ENCODE measurements at places on chromosomes 3 and 15. TPM values are rescaled to one million over a fixed set of nuclear protein-coding genes. Genes with fewer than 3 reads are reported as not detected.

The MORC1 gene
- total RNA-seq: not detected

GRCh38 chr15:82539691-82540054, 584 bp downstream of the RPS17 start:
- no peak for DNase-seq

DNA sequence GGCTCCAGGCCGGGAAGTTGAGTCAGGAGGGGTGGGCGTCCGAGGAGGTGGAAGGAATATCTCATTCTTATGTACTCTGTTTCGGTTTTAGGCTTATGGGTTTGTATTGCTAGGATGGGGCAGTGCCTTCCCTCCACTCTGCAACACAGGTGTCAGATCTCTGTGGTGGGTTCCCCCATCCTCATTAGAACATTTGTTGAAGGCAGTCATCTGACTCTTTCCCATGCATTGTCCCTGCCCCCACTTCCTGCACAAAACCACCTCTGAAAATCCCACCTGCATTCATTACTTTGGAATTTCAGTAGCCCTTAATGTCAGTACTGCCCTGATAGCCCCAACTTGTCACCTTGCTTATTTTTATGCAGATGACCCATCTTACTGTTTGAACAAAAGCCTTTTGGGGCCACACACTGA, 29.5 kb downstream of the GYG1 start:
- no peak for DNase-seq

DNA sequence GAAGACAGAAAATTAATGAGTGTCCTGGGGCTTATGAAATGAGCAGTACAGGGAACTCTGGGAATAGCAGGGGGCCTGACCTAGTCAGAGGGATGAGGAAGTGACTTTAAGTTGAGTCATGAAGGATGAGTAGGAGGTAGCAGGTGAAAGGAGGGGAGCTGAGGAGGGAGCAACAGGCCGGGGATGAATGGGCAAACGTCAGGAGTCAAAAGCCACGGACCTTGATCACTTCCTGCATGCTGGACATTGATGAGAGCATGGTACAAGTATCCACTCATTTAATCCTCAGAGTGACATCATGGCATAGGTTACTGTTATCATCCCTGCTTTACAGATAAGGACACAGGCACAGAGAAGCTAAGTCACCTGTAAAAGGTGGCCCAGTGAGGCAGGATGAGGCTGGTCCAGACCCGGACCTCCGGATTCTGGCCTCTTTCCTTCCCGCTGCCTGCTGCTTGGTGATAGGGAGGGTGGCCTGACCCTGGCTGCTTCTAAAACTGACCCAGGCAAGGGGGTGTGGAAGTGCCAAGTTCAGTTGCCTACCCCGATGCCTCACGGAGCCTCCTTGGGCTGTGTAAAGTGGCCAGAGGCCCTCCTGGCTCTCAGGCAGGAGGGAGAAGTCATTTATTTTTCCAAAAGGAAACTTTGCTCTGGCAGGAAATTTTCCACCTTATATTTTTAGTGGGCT, 7.6 kb downstream of the CORO2B start:
- no peak for DNase-seq

DNA sequence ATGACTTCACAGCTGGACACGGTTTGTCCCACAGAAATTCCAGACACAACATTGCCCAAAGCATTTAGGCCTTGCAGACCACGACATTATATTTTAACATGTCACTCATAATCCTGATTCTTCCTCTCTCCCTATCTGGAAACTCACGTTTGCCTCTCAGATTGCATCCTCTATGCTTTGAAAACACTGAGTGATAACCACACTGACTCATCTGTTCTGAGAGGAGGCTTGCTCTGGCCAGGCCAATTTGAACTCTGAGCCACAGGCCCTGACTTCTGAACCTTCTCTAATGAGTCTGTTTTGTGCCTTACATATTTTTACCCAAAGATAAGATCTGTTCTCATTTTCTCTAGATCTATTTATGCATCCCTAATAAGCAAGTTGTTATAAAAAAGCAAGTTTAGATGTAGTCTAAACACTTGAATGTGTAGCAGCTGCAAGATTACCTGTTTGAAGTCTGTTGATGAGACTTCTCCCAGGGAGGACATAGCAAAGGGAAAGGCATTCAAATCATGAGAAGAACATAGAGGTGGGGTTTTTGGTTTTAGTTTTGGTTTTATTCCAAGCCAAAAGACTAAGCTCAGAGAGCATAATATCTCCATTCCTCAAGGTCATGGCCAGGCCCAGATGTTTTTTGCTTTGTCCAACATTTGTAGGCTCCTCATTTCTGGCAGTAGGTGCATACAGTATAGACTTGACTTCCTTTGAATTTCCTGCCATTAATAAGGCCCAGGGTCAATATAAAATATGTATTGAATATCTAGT, 234.4 kb upstream of the LRTM1 start:
- DNase-seq: no peak

- DNase-seq: no peak
Measured at GRCh38 chr3:33541918-33542317, 101.7 kb upstream of the UBP1 start.

DNA sequence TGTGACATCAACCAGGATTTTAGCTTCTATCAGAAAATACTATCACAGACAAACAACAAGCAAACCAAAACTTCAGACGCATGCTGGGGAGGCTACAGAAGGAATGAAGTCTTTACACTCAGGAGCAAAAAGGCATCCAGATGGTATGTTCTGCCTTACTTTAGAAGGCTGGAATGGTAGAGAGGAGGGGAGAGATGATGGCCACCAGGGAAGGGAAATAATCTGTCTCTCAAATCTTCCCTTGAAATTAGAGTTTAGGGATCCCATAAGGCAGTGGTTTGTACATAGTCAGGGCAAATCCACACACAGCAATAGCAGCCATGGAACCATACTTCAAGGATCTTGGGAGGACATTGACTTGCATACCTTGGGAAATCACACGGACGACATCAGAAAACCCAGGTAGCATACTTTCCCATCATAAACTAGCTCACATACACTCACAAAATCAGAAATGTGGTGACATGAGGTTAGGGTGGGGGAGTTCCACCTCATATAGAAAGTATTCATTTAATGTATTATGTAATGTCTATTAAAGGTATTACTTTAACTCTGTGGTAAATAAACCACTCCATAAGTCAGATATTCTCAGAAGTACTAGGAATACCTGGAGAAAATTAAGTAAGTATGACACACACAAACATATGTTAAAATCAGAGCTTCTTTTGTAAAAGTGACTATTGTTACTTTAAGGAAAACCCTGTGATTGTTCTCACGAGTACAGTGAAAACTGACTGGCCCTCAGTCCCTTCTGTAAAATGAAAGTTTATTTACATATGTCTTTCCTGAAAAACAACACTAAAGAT, 9.4 kb downstream of the BTLA start:
- no peak for DNase-seq
